Smooth muscle cell of the umbilical artery (primary cell): ENCODE measurements at places on chromosomes 3 and 15. TPM values are rescaled to one million over a fixed set of nuclear protein-coding genes. Genes with fewer than 3 reads are reported as not detected.

The TRH gene
- not detected in 2 replicates for total RNA-seq

The GUCA1C gene
- not detected in 2 replicates for total RNA-seq

The AHSG gene
- total RNA-seq, result under 0.01 and 0.09 TPM in 2 replicates

The SHISA5 gene
- total RNA-seq, result 103 and 130 TPM in 2 replicates

The BMF gene
- 0.14 and 1.8 TPM in 2 replicates for total RNA-seq

The KBTBD8 gene
- 1.2 and 2.9 TPM in 2 replicates for total RNA-seq

The AAGAB gene
- total RNA-seq, result 55.8 and 70.5 TPM in 2 replicates

The TICRR gene
- total RNA-seq, result 1.2 and 4.9 TPM in 2 replicates

The ILDR1 gene
- not detected in 2 replicates for total RNA-seq

The TAGLN3 gene
- 1.8 and 10.6 TPM in 2 replicates for total RNA-seq
